ENCODE measurements at places on chromosomes 11 and 22.

- DNase-seq = no peak
Observed at GRCh38 chr11:22659783-22660182, 6.6 kb upstream of the GAS2 start.

- DNase-seq = no peak
Observed at GRCh38 chr11:60345489-60345888, 18.4 kb downstream of the MS4A6E start.

DNA sequence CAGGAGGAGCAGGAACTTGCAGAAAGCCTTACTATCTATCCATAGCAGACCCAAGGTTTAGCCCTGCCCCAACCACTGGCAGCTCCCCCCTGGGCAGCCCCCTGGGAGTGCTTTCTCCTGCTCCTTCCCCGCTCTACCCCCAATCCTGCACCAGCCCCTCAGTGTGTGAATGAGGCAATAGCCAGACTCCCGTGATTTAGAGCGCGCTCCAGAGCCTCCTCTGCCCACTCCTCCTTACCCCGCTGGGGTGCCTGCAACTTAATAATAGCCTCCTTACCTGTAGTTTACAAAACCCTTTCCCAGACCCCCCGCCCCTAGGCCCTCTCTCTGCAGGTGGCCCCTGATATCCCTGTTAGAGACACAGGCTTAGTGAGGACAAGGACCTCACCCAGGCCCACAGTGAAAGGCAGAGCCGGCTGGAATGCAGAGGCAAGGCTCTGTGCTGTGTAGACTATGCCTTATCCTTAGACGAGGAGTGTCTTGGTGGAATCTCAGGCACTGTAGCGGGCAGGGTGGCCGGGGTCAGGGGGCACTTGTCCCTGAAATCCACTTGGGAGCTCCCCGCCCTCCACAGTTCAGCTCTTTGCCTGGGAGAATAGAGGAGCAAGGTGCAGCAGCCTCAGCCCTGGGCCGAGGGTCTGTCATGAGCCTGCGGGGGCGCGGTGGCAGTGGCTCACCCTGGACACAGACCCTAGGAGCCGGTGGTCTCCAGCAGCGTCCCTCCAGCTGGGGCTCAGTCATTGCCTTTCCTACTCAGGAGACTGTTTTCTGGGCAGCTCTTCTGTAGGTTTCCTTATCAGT lies 4.3 kb upstream of the CARNS1 start:
- DNase-seq = no peak

GRCh38 chr11:108117746-108118371 lies 3.5 kb upstream of the ACAT1 start:
- no peak for DNase-seq

GRCh38 chr11:47099214-47099917 lies 77.3 kb downstream of the ARFGAP2 start:
- no peak for DNase-seq

GRCh38 chr11:97364047-97364446 lies 974.2 kb downstream of the JRKL start:
- no peak for DNase-seq

Data from CD4-positive, alpha-beta T cell treated with Interleukin-1 beta for 1 hour (primary cell).